ENCODE measurements at places on chromosomes 16 and 17.
A peak's percentile ranks its signal among the peaks of the same experiment; 100 is the strongest.

DNA sequence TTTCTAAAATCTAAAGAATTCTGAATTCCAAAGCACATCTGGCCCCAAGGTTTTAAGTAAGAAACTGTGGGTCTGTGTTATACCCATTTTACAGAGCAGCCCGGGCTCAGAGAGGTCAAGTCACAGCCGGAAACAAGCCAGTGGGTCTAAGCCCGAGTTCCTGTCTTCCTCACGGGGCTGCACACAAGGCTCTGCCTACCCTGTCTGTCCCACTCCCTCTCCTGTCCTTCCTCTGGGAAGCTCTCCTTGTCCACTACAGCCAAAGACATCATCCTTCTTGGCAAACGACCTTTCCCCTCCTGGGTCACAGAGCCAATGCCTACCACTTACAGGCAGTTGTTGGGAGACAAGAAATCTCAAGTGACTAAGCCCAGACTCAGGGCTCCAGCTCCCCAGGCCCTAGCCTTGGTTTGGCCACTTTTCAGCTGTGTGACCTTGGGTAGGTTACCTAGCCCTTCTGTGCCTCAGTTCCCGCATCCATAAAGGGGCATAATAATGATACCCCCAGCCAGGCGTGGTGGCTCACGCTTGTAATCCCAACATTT is 55.6 kb upstream of the MAP3K14 start:
- DNase-seq = no peak

- DNase-seq = peak; percentile 58
Measured at GRCh38 chr16:30068750-30069610, 3.4 kb downstream of the ALDOA start.

DNA sequence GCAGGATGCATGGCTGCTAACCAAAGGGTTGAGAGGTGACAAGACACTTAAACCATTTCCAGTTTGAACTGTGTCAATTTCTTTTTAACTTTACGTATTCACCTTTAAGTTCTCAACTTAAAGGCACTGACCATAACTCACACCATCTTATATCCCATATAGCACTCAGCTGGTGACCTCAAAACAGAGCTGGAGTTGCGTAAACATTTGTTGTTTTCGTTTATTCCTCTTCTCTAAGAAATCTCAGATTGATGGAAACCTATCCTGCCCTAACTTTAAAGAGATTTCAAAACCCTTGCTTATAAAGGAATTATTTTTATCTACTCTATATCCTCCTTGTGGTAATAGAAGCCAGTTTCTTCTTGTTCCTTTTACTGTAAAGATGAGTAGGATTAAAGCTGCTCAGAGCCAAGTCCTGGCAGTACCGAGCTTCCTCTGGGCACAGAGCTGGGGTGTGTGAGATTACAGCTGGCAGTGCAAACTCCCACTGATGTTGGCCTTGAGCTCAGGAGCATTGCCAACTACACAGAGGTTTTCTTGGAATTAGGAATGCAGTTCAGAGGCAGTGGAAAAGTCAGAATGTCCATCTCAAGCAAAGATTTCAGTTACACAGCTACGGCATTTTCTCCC is 1.3 kb downstream of the KCTD2 start:
- no peak for DNase-seq

DNA sequence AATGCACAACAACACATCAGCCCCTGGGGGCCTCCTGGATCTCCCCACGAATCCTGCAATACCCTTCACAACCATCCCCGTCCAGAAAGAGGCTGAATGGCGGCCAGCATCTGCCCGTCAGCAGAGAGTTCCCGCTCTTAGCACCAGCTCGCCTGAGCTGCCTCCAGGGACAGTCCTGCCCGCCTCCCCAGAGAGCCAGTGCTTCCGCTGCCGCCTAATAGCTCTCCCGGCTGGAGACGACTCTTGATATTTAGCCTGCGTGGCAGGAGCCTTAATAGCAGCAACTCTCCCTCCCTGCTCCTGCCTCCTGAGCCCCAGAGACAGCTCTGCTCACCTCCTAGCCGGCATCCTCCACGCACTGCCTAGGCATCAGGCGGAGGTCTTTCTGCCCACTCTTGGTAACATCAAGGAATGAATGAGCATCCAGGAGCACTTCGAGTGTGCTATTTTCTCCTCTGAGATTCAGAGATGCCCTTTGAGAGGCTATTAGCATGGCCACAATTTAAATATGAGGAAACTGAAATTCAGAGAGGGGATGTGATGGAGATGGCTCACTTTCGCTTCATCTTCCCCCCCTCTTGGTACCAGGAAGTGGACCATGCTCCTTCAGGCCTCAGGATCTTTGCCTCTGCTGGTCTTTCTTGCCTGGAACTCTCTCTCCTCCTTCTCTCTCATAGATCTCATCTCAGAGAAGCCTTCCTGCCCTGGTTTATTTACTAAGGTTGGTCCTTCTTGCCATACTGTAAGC is 67.9 kb downstream of the RAI1 start:
- no peak for DNase-seq

DNA sequence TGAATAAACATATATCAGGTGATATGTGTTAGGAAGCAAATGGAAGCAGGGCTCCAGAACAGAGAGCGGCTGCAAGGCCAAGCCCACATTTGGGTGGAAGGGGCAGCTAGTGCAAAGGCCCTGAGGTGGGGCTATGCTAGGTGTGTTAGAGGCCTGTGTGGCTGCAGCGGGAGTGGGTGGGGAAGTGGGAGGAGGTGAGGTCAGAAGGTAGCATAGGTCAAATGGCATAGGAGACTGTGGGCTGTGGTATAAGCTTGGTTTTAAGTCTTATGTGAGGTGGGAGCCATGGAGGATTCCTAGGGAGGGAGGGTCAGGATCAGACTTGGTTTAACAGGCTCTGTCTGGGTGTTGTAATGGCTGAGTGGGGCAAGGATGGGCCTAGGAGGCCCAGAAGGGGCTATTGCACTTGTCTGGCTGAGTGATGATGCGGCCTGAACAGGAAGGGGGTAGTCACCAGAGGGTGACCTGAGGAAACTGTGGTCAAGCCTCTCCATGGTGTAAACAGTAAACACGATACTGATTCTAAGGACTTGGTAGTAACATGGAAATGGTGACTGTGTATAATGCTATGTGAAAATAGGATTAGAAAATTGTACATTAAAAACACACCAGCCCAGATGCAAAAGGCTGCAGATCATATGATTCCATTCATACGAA is 31.1 kb downstream of the RAI1 start:
- DNase-seq = no peak

DNA sequence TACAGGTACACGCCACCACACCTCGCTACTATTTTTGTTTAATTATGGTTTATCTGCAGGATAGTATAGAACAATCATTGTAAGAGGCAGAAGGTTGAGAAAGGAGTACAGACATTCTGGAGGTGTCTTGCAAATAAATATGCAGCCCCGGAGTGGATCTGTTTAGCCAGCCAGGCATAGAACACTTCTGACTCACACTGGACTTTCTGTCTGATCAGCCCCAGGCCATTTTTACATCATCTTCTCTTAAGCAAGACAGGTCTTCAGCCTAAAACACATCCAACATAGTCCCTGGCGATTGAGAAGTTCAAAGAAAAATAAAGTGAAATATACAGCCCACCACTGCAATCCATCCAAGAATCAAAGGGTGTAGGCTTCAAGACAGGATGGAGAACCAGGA is 81.4 kb downstream of the XYLT1 start:
- no peak for DNase-seq

GRCh38 chr16:56643080-56643778 is 4.8 kb downstream of the MT1A start:
- peak; percentile 78 for DNase-seq

GRCh38 chr17:57666946-57667345 is 78.2 kb downstream of the CCDC182 start:
- no peak for DNase-seq

Measured in stimulated activated CD4-positive, alpha-beta T cell treated with anti-CD3 and anti-CD28 coated beads, Interleukin-4, amount 100 ng/mL, for 24 hours (primary cell).